ENCODE measurements at places on chromosomes 11 and 22.

DNA sequence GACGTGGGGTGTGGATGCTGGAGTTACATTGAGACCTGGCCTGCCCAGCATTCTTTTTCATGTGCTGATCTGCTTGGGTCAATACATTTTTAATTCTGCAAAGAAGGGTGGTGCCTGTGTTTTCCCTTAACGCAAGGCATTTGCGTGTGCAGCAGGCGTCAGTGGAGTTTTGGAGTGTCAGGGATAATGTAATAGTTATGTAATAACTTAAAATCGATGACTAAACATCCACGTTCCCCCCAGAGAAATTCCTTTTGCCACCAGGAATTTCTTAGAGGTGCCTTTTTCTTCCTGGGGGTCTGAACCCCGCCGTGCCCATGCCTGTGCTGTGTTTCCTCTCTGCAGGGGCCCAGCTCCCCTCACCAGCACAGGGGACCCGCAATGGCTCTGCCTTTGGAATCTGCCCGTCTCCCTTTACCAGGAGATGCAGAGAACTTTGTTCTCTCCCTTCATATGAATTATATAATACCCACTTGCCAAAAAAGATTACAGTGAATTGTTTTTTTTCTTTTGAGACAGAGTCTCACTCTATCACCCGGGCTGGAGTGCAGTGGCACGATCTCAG lies 62.6 kb downstream of the TBC1D22A start:
- no peak for DNase-seq

- DNase-seq = no peak
Observed at GRCh38 chr22:43344520-43344787, 1.3 kb upstream of the SCUBE1 start.

DNA sequence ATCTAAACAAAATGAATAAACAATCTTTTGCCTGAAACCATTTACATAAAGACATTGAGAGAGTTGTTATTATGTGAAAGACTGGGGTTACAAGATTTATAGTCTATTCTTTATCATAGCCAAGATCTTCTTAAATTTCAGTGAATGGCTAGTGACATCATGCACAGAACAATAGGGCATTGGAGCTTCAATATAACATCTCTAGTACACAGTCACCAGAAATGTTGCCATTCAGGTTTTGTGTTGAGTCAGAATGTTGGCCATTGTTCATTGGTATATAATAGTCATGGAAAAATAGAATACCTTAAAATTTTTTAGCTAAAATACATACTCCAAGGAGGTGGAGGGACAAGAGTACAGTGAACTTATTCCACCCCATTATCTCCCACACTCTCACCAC lies 44.3 kb downstream of the SLC5A12 start:
- DNase-seq = no peak

GRCh38 chr11:127651888-127652221 lies 651.3 kb upstream of the KIRREL3 start:
- no peak for DNase-seq

DNA sequence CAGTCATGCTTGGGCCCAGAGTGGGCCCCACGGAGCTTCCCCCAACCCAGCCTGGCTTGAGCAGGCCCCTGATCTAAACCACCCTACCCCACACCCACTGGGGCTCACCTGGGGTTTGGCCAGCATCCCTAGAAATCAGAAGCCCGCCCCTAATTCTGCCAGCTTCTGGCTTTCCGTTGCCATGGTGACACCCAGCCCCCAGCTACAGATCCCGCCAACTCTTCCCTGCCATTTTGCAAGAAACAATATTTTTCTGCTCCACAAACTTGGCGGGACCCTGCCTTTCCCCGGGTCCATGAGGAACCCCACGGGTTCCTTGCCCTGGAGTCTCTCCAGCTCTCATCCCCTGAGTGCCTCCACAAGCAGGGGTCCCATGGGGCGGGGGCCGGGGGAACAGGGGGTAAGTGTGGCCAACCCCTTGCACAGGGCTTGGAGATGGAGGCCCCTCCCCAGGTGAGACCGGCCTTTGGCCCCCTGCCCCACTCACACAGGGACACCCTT lies 90.0 kb downstream of the CDKN1C start:
- DNase-seq = no peak

DNA sequence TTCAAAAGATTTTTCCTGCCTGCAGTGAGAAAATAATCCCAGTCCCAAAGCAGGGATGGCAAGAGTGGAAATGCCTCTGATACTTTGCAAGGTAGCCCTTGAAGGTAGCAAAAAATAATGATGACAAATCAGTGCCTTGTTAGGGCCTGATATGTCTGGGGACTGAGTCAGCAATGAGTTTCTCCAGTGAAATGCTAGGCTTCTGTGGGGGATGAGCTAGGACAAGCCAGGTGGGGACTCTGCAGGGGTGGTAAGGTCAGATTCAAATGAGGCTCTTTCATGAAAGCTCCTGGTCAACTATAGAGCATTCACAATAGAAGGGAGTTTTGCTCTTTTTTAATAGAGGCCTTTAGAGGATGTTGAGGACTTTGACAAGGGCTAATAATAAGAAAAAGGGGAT lies 77.7 kb downstream of the ME3 start:
- no peak for DNase-seq

DNA sequence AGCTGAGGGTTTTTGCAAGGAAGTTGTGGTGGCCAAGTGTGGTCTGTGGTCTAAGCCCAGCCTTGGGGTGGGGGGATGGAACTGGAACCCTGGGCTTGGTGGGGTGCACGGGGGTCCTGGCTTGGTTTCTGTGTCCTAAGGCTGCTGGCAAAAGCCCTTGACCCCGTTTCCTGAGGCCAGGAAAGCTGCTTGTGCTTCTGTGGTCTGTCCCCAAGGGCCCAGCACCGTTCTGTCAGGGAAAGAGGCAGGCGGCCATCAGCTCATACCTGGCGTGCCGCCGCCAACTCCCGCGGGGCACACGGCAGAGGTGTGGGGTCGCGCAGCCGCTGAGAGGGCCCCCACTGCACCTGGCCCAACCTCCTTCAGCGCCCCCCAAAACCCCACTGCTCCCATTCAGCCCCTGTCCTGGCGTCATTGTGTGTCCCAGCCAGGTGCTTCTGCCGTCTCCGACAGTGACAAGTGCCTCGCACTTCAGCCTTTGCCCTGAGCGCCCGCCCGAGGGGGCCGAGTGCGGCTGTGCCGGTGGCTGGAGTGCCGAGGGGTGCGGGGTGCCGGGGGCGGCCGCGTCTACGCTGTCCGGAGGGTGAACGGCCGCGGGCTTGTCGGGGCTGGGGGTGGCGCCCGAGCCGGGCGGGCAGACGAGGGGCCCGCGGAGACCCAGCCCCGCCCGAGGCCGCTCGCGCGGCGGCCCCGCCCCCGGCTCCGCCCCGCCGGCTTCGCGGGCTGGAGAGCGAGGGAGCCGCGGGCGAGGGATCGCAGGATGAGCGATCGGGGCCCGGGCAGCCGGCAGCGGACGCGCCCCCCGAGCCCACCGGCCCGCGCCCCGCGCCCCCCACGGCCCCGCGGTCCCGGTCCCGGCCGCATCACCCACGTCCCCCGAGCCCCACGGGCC lies at the start of gene CNIH2:
TSS of gene CNIH2 (plus strand) at position 705 of the 892 bp plus-strand sequence. CDS start 282 bp downstream, outside the sequence.
- no peak for DNase-seq
